BJ (cell line): ENCODE measurements at places on chromosomes 6 and 20.

DNA sequence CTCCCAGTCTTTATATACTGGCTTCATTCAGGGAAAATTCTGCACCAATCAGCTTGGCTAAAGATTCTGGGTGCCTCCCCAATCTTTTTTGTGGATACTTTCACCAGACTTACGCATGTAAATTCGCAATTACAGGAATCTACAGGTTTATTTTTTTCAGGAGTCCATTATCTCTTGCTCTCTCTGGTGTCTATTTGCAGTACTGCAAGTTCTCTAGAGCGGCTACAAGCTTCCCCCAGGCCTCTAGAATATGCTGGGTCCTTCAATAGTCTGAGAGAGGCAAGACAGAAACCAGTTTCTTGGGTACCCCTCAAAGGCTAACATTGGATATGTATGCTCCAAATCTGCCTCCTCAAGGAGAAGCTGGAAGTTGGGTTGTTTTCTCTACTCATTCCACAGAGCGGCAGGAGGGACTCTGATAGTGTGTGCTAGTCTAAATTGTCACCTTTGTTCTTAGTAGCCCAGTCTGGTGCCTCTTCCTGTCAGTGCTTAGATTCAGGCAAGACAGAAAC, 58.5 kb downstream of the SUN5 start:
- no peak for DNase-seq

- DNase-seq = no peak
These were observed 40.9 kb upstream of the CDH22 start for GRCh38 chr20:46349035-46349741.

DNA sequence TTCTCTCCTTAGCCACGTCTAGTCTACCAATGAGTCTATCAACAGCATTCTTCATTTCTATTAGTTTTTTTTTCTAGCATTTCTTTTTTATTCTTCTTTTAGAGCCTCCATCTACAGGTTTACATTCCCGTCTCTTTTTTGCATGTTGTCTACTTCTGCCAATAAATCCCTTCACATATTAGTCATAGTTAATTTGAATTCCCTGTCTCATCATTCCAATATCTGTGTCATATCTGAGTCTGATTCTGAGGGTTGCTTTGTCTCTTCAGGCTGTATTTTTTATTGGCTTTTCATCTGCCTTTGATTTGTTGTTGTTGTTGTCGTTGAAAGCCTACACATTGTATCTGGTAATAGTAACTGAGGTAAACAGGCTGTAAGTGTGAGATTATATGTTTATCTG, 104.6 kb downstream of the HMGCLL1 start:
- DNase-seq = no peak

GRCh38 chr6:2998998-2999617, 586 bp upstream of the NQO2 start:
- DNase-seq = no peak

- DNase-seq = no peak
These were observed 6.4 kb downstream of the ZUP1 start for GRCh38 chr6:116662202-116662601.

- DNase-seq = no peak
These were observed 66.7 kb downstream of the RPP21 start for GRCh38 chr6:30411515-30412207.

GRCh38 chr6:167446971-167447370, 122.1 kb downstream of the TTLL2 start:
- no peak for DNase-seq

DNA sequence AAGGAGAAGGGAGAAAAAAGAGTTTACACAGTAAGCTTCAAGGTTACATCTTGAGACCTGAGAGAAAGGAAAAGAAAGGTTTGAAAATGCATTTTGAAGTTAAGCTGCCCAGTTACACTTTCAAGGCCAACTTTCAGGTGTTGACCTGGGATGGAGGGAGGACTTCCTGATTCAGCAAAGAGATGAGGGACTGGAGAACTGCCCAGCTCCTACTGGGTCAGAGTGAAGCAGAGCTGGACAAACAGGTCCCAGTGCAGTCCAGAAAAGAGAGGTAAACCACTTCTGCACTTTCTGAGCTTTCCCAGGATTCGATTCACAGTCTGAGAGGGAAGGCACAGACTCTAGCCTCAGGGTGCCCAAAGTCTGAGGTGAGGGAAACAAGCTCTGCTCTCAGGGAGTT, 6.0 kb upstream of the TJAP1 start:
- DNase-seq = no peak

DNA sequence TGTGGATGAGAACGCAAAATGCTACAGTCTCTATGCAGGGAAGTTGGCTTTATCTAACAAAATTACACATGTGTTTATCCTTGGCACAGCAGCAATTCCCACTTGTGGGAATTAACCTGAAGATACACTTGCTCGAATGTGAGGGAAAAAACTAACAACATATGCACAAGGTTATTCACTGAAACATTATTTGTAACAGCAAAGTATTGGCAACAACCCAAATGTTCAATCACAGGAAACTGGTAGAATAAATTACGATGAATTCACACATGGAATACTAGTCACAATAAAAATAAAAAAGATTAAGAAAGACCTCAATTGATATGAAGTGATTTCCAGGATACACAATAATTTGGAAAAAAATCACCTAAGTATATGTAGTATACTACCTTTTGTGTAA, 68.1 kb upstream of the OGFRL1 start:
- DNase-seq = no peak
